ENCODE measurements at places on chromosomes 4 and X. TPM values are rescaled to one million over a fixed set of nuclear protein-coding genes. Genes with fewer than 3 reads are reported as not detected.

GRCh38 chrX:21004835-21005234 is 369.4 kb upstream of the CNKSR2 start:
- no peak for DNase-seq

GRCh38 chr4:98706200-98706813 is 47.9 kb upstream of the TSPAN5 start:
- no peak for DNase-seq

DNA sequence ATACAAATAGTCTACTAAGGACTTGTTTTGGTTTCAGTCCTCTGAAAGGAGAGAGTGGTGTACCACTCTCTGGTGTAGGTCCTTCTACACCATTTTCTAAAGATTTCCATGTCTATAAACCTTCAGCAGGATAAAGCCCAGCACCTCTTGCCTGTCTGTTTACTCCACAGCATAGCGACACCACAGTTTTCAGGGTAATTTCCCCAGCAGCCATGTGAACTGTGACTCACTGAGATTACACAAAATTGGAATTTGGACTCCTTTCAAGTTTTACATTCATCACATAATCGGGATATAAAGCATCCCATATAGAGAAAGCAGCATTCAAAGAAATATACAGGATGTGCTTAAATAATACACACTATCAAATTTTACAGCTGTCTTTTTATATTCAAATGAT is 229.6 kb downstream of the PRDM5 start:
- peak; percentile 78 for DNase-seq

DNA sequence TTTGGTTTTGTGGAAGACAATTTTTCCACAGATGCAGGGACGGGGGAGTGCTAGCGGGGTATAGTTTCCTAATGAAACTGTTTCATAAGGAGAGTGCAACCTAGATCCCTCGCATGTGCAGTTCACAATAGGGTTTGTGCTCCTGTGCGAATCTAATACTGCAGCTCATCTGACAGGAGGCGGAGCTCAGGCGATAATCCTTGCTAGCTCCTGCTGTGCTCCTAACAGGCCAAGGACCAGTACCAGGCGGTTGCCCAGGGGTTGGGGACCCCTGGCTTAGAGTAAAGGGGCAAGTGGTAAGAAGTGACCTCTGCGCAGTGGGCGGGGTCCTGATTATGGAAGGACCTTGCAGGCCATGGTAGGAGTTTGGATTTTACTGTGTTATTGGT is 3.8 kb downstream of the SCML1 start:
- DNase-seq, result no peak

- no peak for DNase-seq
Measured at GRCh38 chr4:177283167-177283566, 26.5 kb upstream of the NEIL3 start.

GRCh38 chrX:15600745-15601144 is at the start of gene ACE2:
Gene ACE2, minus strand, starts transcription at chrX:15600960. Its CDS starts 49 bp downstream, at chrX:15600911.
- DNase-seq, result no peak

Gene CT45A1
- not detected for polyA plus RNA-seq

Gene ZAR1
- polyA plus RNA-seq, result 0.49 TPM

All from hepatocyte (in vitro differentiated cells).